Suppressor macrophage treated with lipopolysaccharide for 4 hours (primary cell): ENCODE measurements at places on chromosomes 3 and 15.
A peak's percentile ranks its signal among the peaks of the same experiment; 100 is the strongest.

GRCh38 chr3:108159105-108159504, 63.1 kb downstream of the IFT57 start:
- DNase-seq = no peak

DNA sequence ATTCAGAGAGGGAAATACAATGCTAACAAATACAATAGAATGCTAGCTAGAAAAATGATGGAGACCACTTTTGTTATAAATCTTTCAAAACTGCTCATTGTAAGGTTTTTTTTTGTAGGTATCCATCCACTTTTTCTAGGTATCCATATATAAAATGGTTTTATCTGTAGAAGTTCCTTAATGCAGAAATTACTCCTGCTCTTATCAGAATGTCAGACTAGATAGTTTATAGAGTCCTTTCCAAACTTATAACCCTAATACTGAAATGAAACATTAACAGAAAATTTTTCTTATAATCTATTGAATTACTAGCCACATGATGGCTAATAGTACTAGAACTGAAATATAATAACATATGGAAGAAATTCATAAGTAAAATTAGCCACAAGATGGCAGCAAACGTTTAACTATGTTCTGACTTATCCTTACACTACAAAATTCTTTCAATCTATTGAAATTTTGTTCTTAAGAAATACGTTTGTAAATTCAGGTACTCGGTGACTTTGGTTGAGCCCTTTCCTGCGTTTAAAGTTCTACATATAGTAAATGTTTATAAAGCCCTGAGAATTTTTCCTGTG, 58.5 kb downstream of the ECT2 start:
- DNase-seq = peak; percentile 59

- DNase-seq = peak; percentile 56
These were observed 31.9 kb downstream of the RAB8B start for GRCh38 chr15:63221346-63221745.

DNA sequence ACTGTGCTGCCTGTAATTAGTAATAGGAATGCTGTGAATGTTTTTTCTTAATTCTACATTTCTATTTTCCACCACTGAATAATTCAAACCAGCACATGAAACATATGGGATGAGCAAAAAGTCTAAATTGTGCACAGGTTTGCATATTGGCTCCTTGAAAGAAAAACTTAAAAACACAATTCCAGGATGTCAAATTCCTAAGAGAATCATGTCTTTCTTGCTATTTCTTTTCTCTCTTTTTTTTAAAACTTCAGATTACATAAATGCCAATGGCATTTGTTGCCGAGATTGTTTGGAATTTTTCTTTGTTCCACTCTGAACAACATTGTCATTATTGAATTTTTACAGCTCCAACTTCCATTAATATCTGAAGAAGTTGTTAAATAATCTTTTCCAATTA, 60.8 kb downstream of the VGLL3 start:
- DNase-seq = no peak

GRCh38 chr15:80404057-80404760, at the start of gene ARNT2:
Gene ARNT2 (plus strand): TSS chr15:80404382. CDS start chr15:80404516, 134 bp downstream.
- no peak for DNase-seq

DNA sequence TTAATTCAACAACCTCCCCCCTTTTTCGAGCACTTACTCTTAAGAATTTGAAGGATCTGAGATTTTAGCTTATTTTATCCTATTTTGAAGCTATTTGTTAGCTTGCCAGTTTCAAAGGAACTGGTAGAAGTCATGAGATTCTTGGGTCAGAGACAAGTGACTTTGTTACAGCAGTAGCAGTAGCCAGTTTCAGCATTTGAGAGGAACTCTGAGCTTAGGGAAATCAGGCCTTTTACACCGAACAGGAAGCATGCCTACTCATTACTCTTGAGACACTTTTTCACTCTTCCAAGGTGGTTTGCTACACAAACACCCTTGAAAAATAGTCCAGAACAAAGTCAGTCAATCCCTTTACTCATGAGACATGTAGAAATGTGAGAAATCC, 24.5 kb upstream of the TM4SF1 start:
- peak; percentile 76 for DNase-seq

- no peak for DNase-seq
These were observed 6.8 kb upstream of the GATA2 start for GRCh38 chr3:128499724-128500275.

DNA sequence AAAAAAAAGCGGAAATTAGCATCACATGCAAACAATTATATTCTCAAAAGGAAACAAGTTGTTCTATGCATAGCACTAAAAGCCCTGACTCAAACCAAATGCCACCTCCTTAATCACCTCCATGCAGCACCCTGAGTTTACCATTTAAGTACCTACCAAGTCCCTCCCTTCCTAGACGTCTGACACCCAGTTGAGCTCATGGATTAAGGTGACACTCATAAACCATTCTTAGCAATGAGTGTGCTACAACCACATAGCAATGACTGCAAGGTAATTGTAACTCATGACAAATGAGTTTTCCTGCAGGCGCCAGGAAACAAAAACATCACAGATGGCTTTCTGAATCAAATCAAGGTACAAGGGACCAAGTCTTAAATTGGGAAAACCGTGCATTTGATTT, 32.0 kb downstream of the WWTR1 start:
- no peak for DNase-seq

- peak; percentile 49 for DNase-seq
These were observed at the start of gene ZNF710 for GRCh38 chr15:90001062-90001682. Gene ZNF710 (plus strand): TSS chr15:90001324. CDS start chr15:90067138, 65,814 bp downstream.

GRCh38 chr3:124962403-124962940, 27.9 kb upstream of the MUC13 start:
- no peak for DNase-seq

DNA sequence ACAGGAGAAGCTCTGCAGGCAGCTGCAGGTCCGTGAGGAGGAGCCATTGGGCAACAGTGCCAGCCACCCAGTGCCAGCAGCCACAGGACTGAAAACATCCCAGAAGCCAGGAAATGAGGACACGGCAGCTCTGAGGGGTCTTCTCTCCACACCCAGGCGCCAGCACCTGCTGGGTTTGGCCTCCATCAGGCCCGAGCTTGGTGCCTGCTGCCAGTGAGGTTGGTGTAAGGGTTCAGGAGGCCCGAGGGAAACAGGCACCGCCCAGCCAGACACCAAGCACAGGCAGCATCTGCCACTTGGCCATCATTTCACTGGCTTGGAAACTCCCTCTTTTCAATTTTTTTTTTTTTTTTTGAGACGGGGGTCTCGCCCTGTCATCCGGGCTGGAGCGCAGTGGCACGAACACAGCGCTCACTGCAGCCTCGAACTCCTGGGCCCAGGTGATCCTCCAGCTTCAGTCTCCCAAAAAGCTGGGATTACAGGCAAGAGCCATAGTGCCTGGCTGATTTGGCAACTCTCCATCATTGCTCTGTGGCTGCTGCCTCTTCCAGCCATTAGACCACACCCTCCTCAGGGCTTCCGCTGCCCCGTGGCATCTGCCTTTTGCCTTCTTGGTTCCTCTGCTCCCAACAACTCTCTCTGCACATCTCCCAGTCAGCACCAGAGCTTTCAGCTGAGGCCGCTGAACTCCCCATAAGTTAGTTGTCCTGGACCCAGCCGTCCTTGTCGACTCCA, 1.5 kb upstream of the ITIH3 start:
- DNase-seq = peak; percentile 16

- DNase-seq = peak; percentile 83
These were observed 48.1 kb downstream of the HSPBAP1 start for GRCh38 chr3:122745369-122746021.

DNA sequence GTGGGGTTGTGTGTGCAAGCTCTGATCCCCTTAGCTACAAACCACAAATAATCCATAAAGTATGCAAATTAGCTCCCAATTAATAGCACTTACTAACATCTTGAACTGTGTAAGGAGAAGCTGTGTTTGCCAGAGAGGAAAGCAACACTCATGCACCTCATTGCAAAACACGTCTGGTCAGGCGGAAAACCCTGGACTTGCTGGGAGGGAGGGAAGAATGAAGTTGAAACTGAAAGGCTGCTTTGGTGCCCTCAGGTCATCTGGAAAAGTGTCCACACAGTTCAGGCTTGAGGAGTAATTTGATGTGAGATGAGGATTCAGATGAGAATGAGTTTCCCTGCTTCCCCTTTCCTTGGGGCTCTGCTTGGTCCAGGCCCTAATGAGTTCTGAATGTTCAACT, 185.5 kb upstream of the ANKRD28 start:
- peak; percentile 57 for DNase-seq

DNA sequence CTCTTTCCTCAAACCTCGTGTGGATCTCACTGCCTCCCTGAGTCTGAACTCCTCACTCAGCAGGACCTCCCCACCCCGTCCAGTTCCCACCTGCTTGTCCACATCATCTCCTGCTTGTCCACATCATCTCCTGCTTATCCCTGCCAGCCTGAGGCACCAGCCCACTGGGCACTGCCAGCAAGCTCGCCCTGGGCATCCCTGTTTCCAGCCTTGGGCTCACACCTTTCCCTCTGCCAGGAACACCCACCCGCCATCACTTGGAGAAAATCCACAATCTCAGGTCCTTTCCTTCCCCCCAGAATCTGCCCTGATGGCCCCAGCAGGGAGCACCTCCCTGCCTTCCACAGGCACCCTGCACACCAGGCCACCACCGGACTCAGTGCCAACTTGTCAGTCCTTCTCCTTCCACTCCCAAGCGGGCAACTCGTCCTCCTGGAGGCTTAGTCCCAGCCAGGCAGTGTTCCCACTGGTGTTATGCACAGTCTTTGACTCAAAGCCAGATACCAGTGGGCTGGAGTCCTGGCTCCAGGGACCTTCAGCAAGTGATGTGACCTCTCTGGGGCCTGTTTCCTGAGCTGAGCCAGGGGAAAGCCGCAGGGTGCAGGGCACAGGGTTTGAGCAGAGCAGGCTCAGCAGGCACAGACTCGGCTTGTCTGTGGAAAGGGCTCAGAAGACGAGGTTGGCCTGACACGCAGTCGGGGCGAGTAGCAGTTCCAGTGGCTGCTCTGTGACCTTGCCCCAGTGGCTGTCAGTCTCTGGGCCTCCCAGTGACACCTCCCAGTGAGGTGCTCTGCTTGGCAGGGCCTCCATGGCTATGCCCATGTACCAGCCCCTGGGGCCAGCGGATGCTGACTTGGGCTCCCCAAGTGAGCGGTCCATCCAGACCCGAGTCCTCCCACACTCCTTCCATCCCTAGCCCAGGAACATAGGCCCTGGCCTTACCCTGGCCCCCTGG, 9.5 kb upstream of the MESP2 start:
- no peak for DNase-seq

DNA sequence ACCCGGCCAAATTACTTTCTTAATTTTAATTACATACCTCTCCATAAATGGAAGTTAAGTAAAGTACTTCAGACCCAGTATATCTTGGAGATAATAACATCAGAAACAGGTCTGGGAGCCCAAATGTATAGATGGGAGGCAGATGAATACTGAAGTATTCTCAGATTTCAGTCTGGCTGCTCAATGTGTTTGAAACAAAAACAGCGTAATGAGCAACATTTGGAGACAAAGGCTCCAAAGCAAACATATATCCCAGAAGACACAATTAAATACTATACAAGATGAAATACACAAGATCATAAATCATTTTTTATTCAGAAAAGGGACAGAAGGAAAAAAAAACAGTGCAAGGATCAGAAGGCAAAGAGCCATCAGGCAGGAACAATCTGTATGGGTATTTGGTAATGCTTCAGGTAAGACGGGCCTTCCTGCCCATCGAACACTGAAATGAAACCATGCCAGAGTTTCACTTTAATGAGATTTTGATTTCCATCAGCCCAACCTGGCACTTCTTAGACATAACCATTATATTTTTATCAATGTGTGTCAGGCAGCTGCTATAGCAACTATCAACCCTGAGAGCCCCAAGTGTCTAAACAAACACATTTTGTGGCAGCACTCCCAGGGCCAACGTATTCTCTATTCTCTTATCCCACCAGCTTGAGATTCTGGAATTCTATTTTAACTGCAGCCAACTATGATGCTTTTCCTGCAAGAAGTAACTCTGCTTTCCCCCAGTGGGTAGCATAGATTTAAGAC, 210.8 kb downstream of the STT3B start:
- DNase-seq = no peak

DNA sequence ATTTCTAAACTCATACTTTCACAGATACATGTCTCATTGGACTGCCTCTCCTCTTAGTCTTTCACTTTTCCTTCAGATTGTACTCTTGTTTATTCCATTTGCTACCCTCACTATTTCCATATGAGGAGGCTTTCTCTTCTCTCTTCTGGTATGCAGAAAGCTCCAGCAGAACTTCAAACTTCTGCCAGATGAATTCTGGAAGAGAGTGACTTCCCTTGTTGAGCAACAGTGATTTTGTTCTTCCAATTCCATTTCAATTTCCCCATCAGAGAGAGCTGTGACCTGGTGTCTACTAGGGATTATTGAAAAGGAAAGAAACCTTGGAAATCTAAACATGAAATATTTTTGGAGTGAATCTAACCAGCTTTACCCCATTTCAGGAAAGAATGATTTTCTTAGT, 523.2 kb upstream of the ZNF717 start:
- no peak for DNase-seq

DNA sequence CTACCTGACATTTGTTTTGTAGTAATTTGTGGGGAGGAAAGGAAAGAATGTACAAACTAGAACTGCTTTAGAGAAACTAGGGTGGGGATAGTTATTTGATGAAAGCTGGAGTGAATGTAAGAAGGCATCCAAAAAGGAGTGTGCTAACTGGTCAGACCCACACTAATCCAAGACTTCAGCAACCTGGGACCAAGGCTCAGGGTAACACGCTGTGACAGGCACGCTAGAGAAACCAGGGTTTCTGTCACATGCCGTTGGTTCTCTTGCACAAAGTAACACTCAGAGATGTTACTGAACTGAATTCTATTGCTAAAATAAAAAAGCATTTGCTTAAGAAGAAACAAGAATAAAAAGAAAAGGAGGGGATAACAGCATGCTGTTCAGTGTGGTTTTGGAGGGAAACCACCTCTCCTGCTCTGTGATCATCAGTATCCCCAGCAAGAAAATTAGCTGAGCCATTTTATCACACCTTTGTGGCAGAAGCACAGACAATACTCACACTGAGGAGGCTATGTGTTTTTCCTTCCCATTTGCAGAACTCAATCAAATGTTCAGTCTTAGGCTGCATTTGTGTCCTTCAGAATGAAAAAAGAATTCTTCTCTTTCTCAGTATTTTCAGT, 2.8 kb upstream of the CCDC80 start:
- DNase-seq = no peak

DNA sequence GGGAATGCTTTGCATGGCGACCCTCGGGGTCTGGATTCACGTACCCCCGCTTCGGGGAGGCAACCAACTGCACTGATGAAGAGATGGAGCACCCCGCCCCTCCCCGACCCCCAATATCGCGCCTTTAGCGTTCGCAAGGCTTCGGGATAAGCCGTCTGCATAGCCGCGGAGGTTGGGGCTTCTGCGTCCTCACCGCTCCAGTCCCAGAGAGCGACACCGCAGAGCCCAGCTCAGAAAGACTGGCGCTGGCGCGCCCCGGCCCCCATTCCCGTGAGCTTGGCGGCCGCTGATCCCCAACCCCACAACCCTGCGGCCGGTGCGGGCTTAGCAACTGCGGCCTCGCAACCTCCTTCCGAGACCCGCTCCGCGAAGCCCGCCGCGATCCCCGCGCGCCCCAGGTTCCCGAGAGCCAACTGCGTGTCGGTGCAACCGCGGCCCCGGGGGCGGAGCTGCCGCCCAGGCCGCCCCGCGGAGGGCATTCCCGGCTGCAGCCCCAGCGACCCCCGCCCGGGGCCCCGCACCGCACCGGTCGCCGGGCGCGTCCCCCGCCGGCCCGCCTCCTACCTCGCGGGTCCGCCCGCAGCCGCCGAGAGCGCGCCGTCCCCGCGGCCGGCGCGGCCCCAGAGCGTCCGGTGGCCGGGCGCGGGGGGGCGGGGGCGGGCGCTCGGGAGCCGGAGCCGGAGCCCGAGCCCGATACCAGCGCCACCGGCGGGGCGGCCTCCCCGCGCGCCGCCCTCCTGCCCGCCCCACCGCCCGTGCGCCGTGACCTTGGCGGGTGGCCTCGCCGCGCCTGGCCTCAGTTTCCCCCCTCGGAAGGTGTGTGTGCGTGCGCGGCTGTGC, 79.5 kb downstream of the IQSEC1 start:
- DNase-seq = no peak

GRCh38 chr15:74605795-74606150, 9.9 kb upstream of the CLK3 start:
- DNase-seq = no peak
